ENCODE measurements at places on chromosomes 6 and 20.

DNA sequence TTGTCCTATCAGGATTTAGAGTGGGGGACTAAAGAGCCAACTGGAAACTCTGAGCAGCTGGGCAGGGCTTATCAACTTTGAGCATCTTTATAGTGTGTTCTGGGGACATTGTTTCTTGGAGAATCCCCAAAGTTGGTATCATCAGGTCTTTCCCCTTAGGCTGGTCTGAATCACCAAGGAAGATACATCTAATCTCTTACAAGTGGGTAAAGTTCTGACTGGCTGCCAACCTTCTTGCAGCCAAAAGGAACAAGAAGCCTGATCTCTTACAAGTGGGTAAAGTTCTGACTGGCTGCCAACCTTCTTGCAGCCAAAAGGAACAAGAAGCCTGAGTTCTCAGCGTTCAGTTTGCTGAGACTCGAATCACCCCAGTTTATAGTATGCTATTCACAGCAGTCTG, 1.6 kb upstream of the MED23 start:
- H3K27ac ChIP-seq: no peak overlapping the region
- no peak overlapping the region for H3K4me3 ChIP-seq
- H3K36me3 ChIP-seq: no peaks in the 10 kb centered on the region
- no peaks in the 10 kb centered on the region for H3K4me1 ChIP-seq
- no peak for DNase-seq

DNA sequence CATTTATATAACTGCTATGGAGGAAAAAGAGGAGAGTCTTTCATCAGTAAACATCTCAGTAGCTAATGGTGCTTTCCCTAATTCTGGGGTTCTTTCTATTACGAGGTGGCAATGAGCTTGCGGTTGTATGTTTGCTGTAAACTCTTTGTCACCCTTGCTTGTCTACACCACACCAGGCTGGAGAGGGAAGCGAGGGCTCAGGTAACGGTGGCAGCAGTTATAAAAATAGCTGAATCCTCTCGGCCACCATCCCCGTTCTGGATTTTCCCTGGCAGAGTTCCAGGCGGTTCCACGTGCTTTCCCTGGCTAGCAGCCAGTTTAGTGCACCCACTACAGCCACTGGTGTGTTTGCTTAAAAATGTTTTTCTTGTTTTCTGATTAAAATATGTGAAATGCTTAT, 39.0 kb downstream of the MAS1 start:
- no peak overlapping the region for H3K4me3 ChIP-seq
- H3K36me3 ChIP-seq: no peaks in the 10 kb centered on the region
- H3K4me1 ChIP-seq: peaks cover 2% of the 10 kb centered on the region
- H3K27me3 ChIP-seq: peaks cover 1% of the 10 kb centered on the region
- no peak overlapping the region for H3K27ac ChIP-seq
- no peak for DNase-seq

DNA sequence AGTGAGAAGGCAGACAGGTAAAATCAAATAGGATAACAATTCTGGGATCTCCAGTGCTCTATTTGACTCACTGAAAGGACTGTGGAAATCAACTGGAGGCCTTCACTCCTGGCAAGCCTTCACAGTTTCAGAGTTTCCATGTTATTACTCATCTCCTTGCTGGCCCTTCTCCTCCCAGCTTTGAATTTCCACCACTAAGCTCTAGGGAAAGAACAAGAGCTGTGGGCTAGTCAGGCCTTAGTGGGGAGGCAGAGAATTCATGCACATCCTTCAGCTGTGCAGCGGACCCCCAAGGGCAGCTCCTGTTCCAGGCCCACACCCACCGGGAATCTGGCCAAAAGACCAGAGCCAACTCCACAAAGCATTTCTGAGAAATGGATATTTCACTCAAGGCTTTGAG, 26.0 kb downstream of the MYLIP start:
- H3K4me3 ChIP-seq: no peak overlapping the region
- DNase-seq: no peak
- no peak overlapping the region for H3K27ac ChIP-seq
- peaks cover 3% of the 10 kb centered on the region for H3K27me3 ChIP-seq
- peaks cover 6% of the 10 kb centered on the region for H3K36me3 ChIP-seq

- H3K4me3 ChIP-seq: no peak overlapping the region
- peaks cover 4% of the 10 kb centered on the region for H3K36me3 ChIP-seq
- no peaks in the 10 kb centered on the region for H3K4me1 ChIP-seq
- H3K27me3 ChIP-seq: no peaks in the 10 kb centered on the region
- DNase-seq: no peak
Observed at GRCh38 chr6:21626756-21627155, 33.2 kb downstream of the SOX4 start.

GRCh38 chr6:72975352-72975752, 249.9 kb downstream of the KHDC1L start:
- H3K27ac ChIP-seq: no peak overlapping the region
- peaks cover 5% of the 10 kb centered on the region for H3K27me3 ChIP-seq
- H3K4me1 ChIP-seq: no peaks in the 10 kb centered on the region
- DNase-seq: no peak
- H3K36me3 ChIP-seq: no peaks in the 10 kb centered on the region

DNA sequence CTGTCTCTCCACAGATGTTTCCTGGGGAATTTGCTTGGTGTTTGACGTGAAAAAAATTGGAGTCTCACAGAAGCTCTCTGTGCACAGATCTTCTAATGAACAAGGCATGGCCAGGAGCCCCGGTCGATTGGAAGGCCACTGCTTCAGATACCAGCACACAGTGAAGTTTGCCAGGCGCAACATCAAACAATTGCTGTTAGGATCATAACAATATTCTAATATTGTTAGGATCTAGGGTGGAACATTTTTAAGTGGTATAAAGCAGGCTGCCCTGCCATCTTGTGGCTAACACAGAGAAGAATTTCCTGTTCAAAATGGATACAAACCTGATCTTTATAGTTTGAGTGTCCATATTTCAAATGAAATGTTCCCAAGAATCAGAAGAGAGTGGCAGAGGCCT, 64.1 kb downstream of the C6orf118 start:
- no peaks in the 10 kb centered on the region for H3K4me1 ChIP-seq
- no peak overlapping the region for H3K27ac ChIP-seq
- H3K4me3 ChIP-seq: no peak overlapping the region
- H3K36me3 ChIP-seq: no peaks in the 10 kb centered on the region
- no peaks in the 10 kb centered on the region for H3K27me3 ChIP-seq
- no peak for DNase-seq

GRCh38 chr20:49915118-49915379, 280 bp downstream of the SPATA2 start:
- no peak overlapping the region for H3K27ac ChIP-seq
- DNase-seq: no peak
- peaks cover 2% of the 10 kb centered on the region for H3K27me3 ChIP-seq
- peak overlapping the region; percentile 86 for H3K4me3 ChIP-seq
- peaks cover 15% of the 10 kb centered on the region for H3K4me1 ChIP-seq

- H3K27ac ChIP-seq: no peak overlapping the region
- H3K4me1 ChIP-seq: no peaks in the 10 kb centered on the region
- peaks cover 23% of the 10 kb centered on the region for H3K36me3 ChIP-seq
- no peak for DNase-seq
- no peak overlapping the region for H3K4me3 ChIP-seq
- H3K27me3 ChIP-seq: peaks cover 4% of the 10 kb centered on the region
Observed at GRCh38 chr20:23907579-23907978, 28.0 kb upstream of the CST5 start.

DNA sequence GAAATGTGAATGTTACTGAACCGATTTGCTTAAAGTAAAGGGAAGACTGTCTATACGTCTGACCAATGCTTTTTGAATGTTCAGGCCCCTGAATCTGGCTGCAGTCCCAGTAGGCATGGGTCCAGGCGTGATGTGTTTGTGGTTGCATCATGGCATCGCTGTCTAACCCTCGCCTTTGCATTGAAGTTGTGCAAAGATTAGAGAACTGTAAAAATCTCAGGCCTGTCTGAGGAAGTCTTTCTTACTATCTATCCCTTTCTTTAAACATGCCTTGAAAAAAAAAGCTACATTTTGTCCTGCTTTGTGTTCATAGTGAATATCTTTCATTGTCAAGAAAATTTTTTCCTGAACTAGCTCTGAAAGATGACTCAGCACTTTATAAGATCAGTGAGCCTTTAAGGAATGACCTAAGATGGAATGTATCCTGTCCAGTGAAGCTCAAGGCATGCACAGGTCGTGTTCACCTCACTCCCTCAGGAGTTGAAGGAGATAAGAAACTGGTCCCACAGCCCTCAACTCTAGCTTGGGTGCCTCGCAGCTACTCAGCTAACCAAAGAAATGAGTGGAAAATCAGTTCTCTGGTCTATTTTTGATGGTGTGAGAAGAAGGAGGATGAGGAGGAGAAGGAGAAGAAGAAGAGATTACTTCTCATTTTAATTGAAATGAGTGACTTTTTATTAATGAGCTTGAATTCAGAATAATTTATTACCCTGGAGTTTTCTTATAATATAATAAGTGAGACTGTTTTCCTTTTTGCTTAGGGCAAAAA, 48.6 kb downstream of the TPD52L1 start:
- no peaks in the 10 kb centered on the region for H3K4me1 ChIP-seq
- no peak for DNase-seq
- H3K27me3 ChIP-seq: no peaks in the 10 kb centered on the region
- no peak overlapping the region for H3K4me3 ChIP-seq
- no peaks in the 10 kb centered on the region for H3K36me3 ChIP-seq
